Activated T-helper 17 cell treated with anti-CD3 and anti-CD28 coated beads, Interleukin-2, amount 50 U/mL, for 72 hours (primary cell): ENCODE measurements at places on chromosomes 16 and 17.

DNA sequence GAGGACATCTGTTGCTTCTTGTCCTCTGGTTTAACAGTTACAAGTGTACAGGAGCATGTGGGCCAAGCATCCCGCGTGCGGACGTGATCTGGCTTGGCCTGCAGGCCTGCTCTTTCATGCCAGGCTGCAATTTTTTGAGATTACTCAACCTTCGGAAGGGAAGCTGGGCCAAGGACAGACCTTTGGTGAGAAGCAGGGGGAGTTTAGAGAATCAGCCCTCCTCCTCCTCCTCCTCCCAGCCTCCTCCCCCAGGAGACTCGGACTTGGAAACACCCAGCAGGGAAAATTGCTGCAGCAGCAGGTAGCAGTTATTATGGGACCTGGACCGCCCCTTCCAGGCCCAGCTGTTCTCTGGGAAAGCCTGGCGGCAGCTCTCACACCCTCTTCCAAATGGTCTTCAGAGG lies 5.1 kb upstream of the KLHL36 start:
- ATAC-seq, result no peak

DNA sequence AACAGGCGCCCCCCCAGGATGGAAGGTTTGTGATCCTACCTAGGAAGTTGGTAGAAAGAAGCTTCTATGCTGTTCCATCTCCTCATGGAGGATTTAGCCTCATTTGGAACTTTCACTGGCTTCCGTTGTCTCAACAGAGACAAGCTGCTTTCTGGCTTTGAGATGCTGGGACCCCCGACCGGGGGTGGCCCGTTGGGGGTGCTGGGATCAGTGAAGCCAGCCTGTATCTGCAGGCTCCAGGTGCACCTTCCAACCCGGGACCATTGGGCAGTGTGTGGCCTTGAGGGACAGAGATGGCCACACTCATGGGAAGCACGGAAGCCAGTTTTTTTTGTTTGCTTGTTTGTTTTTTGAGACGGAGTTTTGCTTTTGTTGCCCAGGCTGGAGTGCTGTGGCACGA lies 15.4 kb downstream of the CIBAR2 start:
- no peak for ATAC-seq

- no peak for ATAC-seq
These were observed 150.9 kb downstream of the MRM1 start for GRCh38 chr17:36752096-36752888.

- ATAC-seq, result no peak
These were observed 1.5 kb upstream of the TTYH2 start for GRCh38 chr17:74211912-74212208.

DNA sequence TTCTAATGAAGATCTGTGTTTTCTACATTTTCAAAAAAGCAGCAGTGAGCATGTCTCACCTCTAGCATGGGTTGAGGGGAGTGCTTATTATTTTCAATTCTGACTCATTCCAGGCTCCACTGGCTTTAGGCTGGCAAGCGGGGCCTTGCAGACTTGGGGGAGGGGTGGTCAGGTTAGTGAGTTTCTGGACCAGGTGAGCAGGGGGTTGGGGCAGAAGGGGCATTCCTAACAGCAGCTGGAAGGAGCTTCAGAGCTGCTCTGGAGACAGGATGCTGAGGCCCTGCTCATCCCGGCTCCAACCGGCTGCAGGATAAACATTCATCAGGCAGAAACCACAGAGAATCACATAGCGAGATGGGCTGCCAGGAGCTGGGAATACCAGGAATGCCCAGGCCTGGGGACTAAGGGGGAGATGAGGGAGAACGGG lies 10.5 kb upstream of the KRT19 start:
- no peak for ATAC-seq
